ENCODE measurements at places on chromosomes 1 and 21. TPM values are rescaled to one million over a fixed set of nuclear protein-coding genes. Genes with fewer than 3 reads are reported as not detected.

Gene OLFML3
- 26.4 TPM for total RNA-seq

Gene PLEKHA6
- 13.6 TPM for total RNA-seq

Gene COPA
- total RNA-seq: 124 TPM

Gene FAM76A
- total RNA-seq: 9.9 TPM

Gene GSTM5
- total RNA-seq: 10.6 TPM

Gene DEDD
- 17.2 TPM for total RNA-seq

Gene CD52
- total RNA-seq: not detected

Gene CCDC185
- total RNA-seq: not detected

DNA sequence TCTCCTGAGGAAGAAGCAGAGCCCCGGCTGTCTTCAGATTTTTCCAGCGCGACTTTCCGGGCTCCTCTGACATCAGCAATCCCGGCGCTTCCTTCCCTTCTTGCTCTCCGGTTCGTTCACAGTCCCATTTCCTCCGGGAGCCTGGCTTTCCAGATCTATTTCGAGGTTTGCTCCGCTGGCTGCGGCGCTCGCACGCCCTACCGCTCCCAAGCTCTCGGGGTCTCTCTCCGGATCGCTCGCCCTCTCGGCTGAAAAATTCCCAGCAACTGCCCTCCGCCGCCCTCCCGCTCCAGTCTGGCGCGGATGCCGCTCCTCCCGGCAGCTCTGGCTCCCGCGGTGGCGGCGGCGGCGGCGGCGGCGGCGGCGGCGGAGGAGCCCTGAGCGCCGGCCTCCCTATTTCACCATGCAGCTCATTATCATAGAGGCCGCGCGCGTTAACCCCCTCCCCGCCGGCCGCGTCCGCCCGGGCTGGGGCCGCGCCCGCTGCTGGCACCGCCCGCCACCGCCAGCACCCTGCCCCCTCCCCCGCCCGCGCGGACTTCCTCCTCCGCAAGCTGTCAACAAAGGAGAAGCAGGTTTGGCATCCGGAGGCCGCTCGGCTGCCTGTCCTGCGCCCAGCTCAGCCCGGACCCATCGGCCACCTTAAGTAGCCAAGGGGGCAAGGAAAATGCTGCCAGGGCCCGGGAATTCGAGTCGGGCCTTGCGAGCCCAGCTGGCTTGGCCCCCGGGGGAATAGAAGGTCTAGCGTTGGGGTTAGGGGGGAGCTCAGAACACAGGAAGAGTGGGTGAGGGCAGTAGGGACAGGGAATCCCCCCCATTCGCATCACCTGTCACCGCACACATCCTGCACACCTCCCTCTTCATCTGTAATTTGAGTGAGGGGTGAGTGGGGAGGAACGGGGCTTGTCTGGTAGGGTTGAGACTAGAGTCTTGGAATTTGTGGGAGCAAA is at the start of gene PLXNA2:
PLXNA2 (minus strand) TSS at position 418 of the 950 bp plus-strand sequence. CDS start 26,462 bp downstream, outside the sequence.
- peak; percentile 90 for DNase-seq

DNA sequence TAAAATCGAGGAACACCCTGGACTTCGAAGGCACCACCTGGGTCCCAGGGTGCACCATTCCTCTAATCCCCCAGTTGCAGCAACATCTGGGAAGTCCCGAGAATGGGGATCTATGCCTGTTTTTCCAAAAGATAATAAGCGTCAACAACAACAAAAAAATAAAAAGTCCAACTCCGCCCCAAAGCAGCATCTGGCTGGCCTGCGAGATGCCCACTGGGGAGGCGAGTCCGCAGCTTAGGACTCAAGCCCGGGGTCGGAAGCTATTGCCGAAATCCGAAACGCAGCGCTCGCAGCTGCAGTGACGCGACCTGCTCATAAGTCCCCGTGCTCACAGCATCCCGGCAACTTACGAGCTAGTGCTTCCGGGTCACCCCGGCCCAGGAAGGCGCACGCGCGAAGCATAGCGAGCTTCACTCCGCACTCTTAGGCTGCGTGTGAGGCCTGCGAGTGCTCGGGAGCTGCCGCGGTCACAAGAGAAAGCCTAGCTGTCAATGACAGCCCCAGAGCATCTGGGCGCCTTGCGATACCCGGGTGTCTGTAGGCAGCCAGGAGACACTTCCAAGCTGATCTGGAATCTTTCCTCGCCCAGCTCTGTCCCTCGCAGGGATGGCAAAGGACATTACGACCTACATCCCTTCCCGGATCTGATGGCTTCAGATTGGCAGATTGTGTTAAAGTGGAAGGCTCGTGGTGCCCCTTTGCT is 9.9 kb upstream of the LTN1 start:
- DNase-seq: peak; percentile 96

DNA sequence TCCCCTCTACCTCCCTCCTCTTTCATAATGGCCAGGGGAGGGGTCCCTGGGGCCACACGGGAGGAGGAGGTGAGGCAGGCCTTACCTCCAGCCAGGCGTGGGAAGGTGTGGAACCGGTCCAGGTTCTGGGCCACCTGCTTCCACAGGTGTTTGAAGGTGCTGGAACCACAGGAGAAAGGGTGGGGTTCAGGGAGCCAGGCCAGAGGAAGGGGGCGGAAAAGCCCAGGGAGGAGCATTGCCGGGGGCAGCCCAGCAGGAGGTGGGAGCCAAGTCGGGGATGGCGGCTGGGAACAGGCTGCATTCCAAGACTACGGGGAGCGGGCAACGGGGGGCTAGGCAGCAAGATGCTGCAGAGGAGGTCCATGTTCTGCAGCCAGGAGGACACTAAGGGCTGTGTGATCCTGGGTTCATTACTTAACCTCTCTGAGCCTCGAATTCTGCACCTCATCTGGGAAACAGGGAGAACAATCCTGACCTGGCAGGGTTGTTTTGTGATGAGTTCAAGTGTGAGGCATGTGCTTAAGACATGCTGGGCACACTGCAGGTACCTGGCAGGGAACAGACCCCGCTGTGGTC is 19.8 kb upstream of the TAS1R2 start:
- DNase-seq: no peak

- no peak for DNase-seq
These were observed 31.7 kb upstream of the KLF17 start for GRCh38 chr1:44086692-44087474.

GRCh38 chr1:67270541-67270940 is 37.1 kb upstream of the IL12RB2 start:
- DNase-seq: no peak

DNA sequence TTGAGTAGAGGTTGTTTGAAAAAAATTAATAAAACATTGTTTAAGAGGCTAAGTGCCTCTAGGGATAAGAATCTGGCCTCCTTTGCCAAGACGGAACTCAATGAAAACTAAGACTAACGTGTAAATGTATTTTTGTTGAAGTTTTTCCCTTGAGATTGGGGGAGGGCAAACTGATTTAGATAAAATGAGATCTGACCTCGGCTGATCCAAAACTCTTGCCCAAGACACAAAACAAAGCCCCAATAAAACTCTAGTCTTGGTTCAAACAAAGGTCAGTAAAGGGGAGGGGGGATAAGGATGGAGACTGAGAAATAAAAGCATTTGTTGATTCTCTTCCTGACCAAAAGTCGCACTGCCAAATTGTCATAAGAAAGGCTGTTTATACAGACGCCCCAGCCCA is 134.8 kb upstream of the DPT start:
- DNase-seq: no peak

DNA sequence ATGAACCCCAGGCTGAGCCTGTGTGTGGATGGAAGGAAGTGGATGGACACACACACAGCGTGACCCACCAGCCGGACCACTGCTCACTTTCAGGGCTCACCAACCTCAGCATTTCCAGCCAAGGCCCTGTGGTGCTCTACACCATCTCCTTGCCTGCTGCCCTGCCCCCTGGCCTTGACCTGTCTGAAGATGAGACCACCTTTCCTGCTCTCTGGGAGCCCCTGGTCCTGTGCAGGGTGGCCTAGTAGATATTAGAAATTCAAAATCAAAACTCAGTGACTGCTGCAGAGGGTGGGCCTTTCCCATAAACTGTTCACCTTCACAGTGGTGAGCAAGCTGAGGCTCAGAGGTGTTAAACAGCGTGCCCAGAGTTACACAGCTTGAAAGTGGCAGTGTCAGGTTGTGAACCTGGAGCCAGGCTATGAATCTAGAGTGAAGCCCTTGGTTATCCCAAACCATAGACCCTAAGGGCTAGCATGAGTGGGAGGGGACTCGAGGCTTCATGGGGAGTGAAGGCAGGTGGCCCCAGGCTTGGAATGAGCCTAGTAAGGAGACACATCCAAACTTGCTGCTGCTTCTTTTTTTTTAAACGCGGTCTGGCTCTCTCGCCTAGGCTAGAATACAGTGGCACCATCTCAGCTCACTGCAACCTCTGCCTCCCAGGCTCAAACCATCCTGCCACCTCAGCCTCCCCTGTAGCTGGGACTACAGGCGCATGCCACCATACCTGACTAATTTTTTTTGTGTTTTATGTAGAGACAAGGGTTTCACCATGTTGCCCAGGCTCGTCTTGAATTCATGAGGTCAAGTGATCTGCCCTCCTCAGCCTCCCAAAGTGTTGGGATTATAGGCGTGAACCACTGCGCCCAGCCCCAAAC is 41.5 kb downstream of the MAN1C1 start:
- DNase-seq: no peak

DNA sequence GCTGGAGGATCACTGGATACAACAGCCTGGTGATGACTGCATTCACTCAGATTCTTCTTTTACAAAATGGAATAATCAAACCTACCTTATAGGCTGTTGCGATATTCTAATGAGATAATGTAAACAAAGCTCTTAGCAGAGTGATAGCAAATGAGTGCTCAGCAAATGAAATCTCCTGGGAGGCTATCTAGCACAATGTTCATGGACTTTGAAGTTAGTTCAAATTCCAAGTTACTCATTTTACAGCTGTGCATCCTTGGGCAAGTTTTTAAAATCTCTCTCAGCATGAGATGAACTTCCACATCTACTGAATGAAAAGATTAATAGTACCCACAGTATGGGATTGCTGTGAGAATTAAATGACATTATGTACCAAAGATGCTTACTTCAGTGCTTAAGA is 80.8 kb upstream of the PAPPA2 start:
- DNase-seq: no peak

DNA sequence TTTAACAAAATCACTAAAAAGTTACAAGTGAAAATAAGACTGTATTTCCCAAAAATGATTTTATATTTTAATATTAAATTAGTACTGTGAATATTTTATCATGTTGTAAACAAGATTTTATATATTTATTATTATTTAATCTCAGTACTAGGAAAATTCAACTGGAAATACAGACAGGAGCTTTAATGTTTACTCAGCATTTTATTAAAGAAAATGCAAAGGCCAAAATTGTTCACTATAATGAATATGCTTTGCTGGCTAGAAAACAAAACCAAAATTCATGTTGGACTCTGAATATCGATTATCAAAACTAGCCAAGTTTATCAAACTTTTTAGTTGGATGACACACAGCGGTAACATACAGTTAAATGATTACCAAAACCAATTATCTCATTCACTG is 782.3 kb downstream of the AMY1C start:
- no peak for DNase-seq

GRCh38 chr1:5688081-5689077 is 303.8 kb downstream of the NPHP4 start:
- DNase-seq: no peak

GRCh38 chr1:110494522-110495406 is 24.2 kb downstream of the KCNA10 start:
- DNase-seq: no peak

- DNase-seq: no peak
These were observed 23.6 kb downstream of the DYRK3 start for GRCh38 chr1:206658981-206659273.

GRCh38 chr1:38179483-38179882 is 132.9 kb upstream of the POU3F1 start:
- no peak for DNase-seq

- no peak for DNase-seq
These were observed 55.6 kb downstream of the KIF21B start for GRCh38 chr1:200967693-200968468.

- no peak for DNase-seq
These were observed 42.1 kb downstream of the MYOM3 start for GRCh38 chr1:24069817-24070216.

GRCh38 chr1:77370583-77371306 is 88.9 kb downstream of the AK5 start:
- no peak for DNase-seq

GRCh38 chr1:235588916-235589515 is 60.6 kb downstream of the GNG4 start:
- no peak for DNase-seq

- DNase-seq: no peak
These were observed 143.1 kb downstream of the TGFBR3 start for GRCh38 chr1:91742848-91743292.

DNA sequence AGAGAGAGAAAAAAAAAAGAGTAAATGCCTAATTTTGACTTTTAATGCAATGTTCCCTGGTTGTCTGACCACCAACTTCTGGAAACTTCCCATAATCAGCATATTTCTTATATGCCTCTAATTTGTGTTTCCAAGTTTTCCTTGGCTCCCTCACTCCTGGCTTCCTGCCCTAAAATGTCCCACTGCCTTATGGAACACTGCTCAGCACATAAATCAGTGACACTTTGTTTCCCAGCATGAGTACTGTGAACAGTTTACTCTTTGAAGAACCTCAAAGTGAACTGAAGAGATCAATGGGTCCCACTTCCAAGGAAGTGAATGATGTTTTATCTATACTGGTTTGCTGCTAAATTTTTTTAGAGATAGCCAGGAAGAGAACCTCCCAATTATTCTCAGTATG is 271.3 kb upstream of the PRMT6 start:
- DNase-seq: no peak

DNA sequence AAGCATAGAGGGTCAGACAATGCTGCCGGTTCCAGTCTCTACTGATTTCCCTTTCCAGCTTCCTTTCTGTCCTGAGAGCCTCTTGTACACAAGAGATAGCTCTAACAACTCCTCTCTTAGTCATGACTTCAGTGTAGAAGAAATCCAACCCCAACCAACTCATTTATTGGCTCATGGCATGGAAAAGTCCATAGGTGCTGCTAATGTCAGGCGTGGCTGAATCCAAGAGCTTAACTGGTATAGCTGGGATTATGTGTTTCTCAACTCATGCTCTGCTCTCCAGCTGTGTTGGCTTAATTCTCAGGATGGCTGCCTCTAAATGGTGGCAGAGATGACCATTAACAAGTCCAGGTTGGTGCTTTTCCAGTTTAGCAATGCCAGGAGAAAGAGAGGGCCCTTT is 12.4 kb upstream of the THRAP3 start:
- DNase-seq: no peak

GRCh38 chr1:21034725-21035628 is 141.7 kb downstream of the EIF4G3 start:
- no peak for DNase-seq

- DNase-seq: no peak
These were observed 104.3 kb downstream of the RYR2 start for GRCh38 chr1:237146241-237146640.

DNA sequence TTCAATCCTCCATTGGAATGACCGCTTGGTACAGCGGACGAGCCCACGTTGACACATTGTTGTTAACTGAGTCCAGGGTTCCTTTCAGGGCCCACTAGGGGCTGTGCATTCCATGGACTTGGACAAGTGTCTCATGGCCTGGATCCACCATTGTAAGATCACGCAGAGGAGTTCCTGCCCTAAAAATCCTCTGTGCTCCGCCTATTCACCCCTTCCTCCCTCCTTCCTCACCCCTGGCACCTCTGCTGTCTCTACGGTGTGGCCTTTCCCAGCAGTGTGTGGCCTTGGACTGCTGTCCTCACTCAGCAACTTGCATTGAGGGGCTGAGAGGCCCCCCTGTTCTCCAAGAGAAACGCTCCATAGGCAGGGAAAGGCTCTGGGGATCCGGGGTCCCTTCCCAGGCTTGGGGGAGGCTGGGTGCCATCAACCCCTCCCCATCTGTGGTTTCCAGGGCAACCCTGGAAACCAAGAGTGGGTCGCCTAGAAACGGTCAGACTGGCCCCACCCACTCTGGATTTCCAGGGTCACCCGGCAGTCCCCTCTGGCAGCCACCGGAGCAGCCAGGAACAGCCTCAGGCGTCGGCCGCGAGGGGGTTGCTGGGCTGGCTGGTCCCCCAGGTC is 50.9 kb downstream of the MEGF6 start:
- no peak for DNase-seq

Measured in cerebellum (tissue), 4 donors.